Activated CD8-positive, alpha-beta memory T cell treated with anti-CD3 and anti-CD28 coated beads for 48 hours (primary cell): ENCODE measurements at places on chromosomes 2 and 18.

- DNase-seq = no peak
Observed at GRCh38 chr2:233901367-233901766, 15.8 kb upstream of the TRPM8 start.

GRCh38 chr18:9737472-9738121 is 29.5 kb downstream of the RAB31 start:
- no peak for DNase-seq

DNA sequence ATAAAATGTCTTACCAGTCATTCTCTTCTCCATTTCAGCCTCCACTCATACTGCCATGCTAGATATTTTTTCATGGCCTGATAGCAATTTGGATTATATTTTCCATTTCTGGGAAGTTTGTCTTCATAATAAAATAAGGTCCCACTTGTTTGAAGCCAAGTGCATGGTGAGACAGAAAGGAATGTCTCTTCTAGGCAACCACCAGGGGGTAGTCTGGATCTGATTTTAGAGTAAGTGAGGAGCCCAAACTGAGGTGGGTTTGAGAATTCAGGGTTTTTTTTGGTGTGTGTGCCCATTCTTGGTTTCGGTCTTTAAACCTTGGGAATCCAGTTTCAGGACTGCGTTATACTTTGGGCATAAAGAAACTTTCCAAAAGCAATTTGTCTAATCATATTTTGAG is 315.5 kb downstream of the RPRM start:
- no peak for DNase-seq

GRCh38 chr2:121492409-121492808 is 38.3 kb upstream of the RNU4ATAC start:
- no peak for DNase-seq
